ENCODE measurements at places on chromosomes 1 and 21. TPM values are rescaled to one million over a fixed set of nuclear protein-coding genes. Genes with fewer than 3 reads are reported as not detected.

FCRL5 gene
- total RNA-seq, result 1.2 TPM

LRRIQ3 gene
- total RNA-seq, result 2.0 TPM

HEYL gene
- total RNA-seq, result not detected

ITPKB gene
- 177 TPM for total RNA-seq

B3GALT2 gene
- total RNA-seq, result 0.62 TPM

DNA sequence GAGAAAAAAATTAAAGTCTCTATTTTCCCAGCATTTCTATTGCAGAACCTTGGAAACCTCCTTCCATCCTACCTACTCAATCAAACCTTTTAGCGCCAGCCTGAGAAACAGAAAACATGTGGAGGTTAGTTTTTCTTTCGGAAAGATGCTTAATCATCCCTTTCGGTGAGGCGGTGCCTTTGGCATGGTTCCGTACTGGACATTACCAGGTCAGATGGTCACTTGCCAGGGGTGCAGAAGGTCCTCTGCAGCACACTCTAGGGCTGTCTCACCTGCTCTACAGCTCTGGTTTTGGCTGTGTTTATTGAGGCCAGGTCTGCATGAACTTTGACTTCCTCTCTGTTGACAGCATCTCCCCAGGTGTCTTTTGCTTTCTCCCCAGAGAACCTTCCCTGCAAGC lies 121.5 kb downstream of the PLD5 start:
- H3K27me3 ChIP-seq, result peaks cover 24% of the 10 kb centered on the region
- no peak for DNase-seq
- H3K4me3 ChIP-seq, result no peak overlapping the region

- H3K27ac ChIP-seq, result no peak overlapping the region
- no peaks in the 10 kb centered on the region for H3K4me1 ChIP-seq
- DNase-seq, result no peak
- no peak overlapping the region for H3K4me3 ChIP-seq
These were observed 37.2 kb downstream of the SCCPDH start for GRCh38 chr1:246761396-246761795.

- no peaks in the 10 kb centered on the region for H3K36me3 ChIP-seq
- no peak overlapping the region for H3K27ac ChIP-seq
- no peak for DNase-seq
- no peaks in the 10 kb centered on the region for H3K27me3 ChIP-seq
These were observed 15.9 kb downstream of the NUF2 start for GRCh38 chr1:163337631-163338030.

DNA sequence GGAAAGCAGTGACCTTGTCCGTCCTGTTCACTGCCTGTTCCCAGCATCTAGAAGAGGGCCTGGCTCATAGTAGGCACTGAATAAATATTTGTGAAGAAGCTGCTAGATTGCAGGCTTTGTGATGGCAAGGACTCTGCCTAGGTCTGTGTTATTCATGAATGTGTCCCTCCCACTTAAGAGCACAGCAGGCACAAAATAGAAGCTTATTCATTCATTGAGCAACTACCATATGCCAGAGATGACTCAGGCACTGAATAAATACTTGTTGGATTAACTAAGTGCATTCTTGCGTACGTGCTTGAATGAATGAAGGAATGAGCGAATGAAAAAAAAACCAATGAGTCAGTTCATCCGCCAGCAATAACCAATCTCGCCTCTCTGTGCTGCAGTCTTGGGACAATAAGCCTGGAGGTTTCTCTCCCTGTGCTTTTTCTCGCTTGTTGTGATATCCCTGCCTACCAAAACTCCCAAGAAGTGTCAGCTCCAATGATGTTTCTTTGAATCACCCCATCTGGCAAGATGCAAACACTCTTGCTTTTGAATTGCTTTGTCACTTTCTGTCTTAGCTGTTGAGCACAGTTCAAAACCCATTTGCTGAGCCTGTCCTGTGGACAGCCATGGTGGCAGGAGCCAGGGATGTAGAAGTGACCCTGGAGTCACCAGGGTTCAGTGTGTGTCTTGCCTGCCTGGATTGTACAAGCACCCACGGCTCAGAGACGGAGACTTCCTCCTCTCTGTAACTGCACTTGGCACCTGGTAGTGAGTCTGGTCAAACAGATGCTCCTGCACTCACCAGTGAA lies 143.9 kb downstream of the KAZN start:
- no peaks in the 10 kb centered on the region for H3K4me1 ChIP-seq
- peaks cover 14% of the 10 kb centered on the region for H3K27me3 ChIP-seq
- H3K36me3 ChIP-seq, result no peaks in the 10 kb centered on the region
- no peak for DNase-seq

- no peak overlapping the region for H3K27ac ChIP-seq
- H3K27me3 ChIP-seq, result no peaks in the 10 kb centered on the region
- H3K4me3 ChIP-seq, result no peak overlapping the region
- no peak for DNase-seq
These were observed 12.2 kb downstream of the FCRLB start for GRCh38 chr1:161733526-161733925.

DNA sequence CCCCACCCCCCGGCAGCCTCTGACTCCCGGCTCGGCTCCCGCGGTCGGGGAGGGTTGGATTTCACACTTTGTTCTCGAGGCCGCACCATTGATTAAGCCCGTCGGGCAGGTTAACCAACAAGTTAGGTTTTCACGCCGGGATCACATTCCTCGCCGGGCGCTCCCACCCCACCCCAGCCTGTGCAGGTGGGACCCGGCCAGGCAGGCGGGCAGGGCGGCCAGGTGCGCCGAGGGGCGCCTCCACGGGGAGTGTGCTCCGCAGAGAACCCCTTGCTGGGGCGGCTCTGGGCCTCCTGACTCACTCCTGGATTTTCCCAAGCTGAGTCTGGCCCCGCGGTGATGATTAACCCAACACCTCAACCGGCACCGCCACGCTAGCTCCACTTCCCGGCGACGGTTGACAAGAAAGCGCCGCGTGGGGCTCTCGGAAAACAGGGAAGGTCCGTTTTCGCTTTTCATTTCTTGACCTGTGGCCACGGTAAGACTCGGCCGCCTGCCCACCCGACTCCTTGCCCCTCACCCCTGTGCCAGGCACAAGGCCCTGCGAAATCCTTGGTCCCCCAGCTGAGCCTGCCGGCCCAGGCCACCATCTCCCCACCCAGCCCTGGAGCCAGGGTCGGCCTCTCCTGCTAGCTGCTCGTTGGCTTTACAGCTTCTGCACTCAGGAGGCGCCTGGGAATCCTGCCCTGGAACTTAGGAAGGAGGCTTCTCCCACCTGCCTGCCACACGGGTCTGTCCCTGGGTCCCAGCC lies 8.8 kb upstream of the TTLL10 start:
- H3K4me3 ChIP-seq, result no peak overlapping the region
- peaks cover 3% of the 10 kb centered on the region for H3K4me1 ChIP-seq
- no peak overlapping the region for H3K27ac ChIP-seq
- no peaks in the 10 kb centered on the region for H3K36me3 ChIP-seq
- H3K27me3 ChIP-seq, result no peaks in the 10 kb centered on the region
- no peak for DNase-seq

- H3K36me3 ChIP-seq, result no peaks in the 10 kb centered on the region
- no peak for DNase-seq
- H3K4me1 ChIP-seq, result no peaks in the 10 kb centered on the region
- no peaks in the 10 kb centered on the region for H3K27me3 ChIP-seq
- no peak overlapping the region for H3K4me3 ChIP-seq
- no peak overlapping the region for H3K27ac ChIP-seq
These were observed 813.2 kb downstream of the PLA2G4A start for GRCh38 chr1:187641907-187642306.

- H3K36me3 ChIP-seq, result no peaks in the 10 kb centered on the region
- peak overlapping the region; percentile 11 for H3K4me3 ChIP-seq
- peak overlapping the region; percentile 53 for H3K27ac ChIP-seq
- DNase-seq, result no peak
- peaks cover 17% of the 10 kb centered on the region for H3K27me3 ChIP-seq
These were observed 10.7 kb downstream of the PLA2G5 start for GRCh38 chr1:20080441-20081352.

- H3K27ac ChIP-seq, result no peak overlapping the region
- no peak for DNase-seq
- no peaks in the 10 kb centered on the region for H3K4me1 ChIP-seq
- no peak overlapping the region for H3K4me3 ChIP-seq
- H3K36me3 ChIP-seq, result no peaks in the 10 kb centered on the region
- H3K27me3 ChIP-seq, result peaks cover 7% of the 10 kb centered on the region
These were observed 193.9 kb downstream of the FMN2 start for GRCh38 chr1:240285540-240285939.

DNA sequence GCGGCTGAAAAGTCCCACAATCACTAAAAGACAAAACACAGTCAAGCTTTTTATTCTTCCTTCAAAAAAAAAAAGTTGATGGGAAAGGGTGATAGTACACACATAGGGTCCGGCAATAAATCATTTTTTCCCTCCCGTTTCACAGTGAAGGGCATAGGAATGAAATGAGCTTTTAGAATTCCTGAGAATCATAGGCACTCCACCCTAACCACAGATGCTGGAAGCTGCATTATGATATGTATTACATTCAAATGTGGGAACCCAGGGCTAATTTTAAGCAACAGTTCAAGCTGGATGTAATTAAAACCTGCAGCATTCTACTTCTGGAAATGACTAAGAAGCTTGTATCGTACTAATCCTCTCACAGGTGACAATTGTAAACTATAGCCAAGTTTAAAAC lies 75.7 kb upstream of the KCNJ15 start:
- no peaks in the 10 kb centered on the region for H3K4me1 ChIP-seq
- no peak overlapping the region for H3K27ac ChIP-seq
- DNase-seq, result no peak

DNA sequence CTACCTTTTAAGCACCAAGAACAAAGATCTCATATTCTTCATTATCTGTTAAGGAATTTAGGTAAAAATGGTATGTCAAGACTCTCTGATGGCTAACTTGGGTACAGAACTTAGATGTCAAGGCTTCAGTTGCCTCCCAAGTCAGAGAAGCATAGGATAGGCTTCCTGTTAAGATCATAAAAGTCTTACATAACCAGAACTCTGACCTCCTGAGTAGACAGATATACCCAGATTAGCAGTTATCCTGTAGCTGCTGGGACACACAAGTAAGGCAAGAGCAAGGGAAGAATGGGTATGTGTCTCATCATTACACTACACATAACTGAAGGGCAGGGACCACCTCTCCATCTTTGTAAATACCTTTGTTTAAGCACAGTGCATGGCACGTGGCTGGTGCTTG lies 15.4 kb upstream of the KLHL12 start:
- H3K27me3 ChIP-seq, result no peaks in the 10 kb centered on the region

DNA sequence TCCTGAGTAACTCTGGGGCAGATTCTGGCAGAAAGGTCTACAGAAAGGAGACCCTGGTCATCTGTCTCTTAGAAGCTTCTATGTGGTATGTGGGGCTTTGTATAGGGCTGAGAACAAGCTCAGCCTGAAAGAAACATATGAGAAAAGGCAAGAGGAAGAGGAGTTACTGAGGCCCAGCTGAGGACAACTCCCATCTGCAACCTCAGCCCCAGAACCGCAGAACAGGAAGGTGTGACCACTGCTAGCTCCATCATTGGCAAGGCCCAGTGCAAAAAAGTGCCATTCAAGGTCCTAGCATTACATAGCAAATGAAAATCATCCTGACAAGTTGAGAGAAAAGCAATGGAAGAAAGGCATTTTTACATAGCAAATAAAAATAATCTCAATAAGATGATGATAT lies 503.8 kb downstream of the NPHP4 start:
- no peaks in the 10 kb centered on the region for H3K36me3 ChIP-seq
- no peaks in the 10 kb centered on the region for H3K27me3 ChIP-seq
- no peaks in the 10 kb centered on the region for H3K4me1 ChIP-seq
- H3K4me3 ChIP-seq, result no peak overlapping the region

Measured in naive thymus-derived CD8-positive, alpha-beta T cell (primary cell).